ENCODE measurements at places on chromosomes 12 and 14. TPM values are rescaled to one million over a fixed set of nuclear protein-coding genes. Genes with fewer than 3 reads are reported as not detected.

DNA sequence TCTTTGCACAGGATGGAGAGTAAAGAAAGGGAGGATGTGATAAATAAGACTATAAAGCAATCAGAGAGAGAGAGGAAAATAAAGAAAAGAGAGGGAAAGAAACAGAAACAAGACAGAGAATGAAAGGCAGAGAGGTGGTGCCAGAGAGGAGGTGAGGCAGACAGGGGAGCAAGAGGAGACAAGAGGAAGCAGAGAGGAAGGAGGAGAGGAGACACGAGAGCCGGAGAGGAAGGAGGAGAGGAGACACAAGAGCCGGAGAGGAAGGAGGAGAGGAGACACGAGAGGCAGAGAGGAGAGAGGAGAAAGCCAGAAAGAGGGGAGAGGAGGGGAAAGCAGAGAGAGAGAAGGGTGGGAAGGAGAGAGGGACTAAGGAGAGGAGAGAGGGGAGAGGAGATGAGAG is 125.2 kb downstream of the PAPOLA start:
- DNase-seq, result no peak

DNA sequence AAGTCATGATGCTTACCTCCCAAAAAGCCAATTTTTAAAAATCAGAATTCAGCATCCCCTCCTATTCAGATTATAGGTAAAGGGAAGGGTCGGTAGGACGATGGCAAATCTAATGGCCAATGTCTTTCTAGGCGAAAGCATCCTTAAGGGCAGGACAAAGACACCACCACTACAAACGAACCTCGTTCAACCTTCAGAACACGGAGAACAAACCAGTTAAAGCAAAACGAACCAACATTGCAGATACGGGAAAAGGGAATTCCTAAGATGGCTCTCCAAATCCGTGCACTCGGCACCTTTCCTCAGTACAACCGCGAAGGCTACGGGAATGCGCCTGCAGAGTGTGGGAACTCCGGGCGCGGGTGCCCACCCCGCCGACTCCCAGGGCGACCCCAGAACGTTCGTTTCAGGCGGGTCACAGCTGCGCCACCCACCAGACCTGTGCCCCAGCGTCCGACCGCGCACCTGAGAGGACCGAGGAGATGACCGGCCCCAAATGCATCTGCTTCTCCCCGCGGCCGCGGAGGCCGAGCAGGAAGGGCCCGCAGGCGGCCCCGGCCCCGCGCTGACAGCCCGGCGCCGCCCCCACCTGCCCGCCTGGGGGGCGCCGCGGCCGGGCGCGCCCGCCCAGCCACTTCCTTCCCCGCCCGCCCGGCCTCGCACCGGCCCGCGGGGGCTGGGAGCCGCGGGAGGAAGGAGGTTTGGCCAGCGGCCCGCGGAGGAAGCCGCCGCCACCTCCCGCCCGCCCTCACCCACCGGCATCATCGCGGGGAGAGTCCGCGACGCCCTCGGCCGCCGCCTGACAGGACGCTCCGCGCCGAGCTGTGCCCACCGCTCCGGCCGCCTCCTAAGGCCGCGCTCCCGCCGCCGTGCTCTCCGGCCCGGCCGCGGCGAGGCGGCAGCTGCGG is 578 bp downstream of the PPP1R13B start:
- DNase-seq, result no peak

DNA sequence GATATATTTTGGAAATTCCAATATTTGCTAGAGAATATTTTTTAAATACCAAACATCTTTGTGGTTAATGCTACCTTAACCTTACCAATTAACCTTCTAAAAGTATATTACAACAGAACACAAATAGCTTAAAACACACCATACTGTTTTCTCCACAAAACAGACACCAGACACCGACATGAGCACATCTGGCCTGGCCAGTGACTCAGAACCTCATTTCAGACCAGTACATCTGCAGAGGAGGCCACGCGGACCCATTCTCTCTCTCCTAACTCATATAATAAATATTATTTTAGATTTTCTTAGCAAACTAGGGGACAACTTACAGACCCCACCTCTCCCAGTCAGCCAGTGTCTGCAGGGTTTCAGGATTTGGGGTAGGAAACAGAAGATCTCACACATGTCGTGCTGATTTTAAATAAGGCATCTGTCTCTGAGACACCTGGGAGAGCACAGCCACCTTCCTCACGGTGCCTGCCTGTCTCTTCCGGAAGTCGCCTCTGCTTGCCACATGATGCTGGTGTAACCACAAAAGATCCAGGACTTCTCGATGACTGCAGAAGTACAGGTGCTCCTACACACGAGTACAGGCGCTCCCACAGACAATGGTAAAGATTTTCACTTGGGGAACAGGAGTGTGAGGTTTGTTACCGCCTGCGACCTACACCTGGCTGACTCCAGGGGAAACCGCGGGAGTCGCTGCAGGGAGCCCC is 9.7 kb upstream of the ANKLE2 start:
- peak; percentile 84 for DNase-seq

DNA sequence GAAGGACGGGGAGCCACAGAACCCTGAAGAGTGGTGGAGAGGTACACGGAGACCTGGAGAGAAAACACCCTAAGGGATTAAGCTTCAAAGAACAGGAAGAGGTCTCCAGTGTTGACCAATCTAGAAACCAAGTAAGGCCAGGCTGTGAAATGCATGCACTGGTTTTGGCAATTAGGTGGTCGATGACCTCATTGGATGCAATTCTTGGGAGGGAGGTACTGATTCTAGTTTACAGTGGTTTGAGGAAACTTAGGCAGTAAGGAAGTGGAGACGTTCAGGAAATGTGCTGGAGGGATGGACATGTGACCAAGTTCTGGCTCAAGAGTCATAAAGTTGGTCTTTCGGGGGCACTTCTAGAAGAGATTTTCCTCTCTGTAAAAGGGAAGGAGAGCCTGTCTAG is 91.3 kb upstream of the CEP83 start:
- no peak for DNase-seq

Gene TAS2R43
- 4.5 TPM for total RNA-seq
